ENCODE measurements at places on chromosomes 4 and X. TPM values are rescaled to one million over a fixed set of nuclear protein-coding genes. Genes with fewer than 3 reads are reported as not detected.

GRCh38 chr4:139027776-139028175, 12.2 kb downstream of the NOCT start:
- DNase-seq = no peak

RRH gene
- not detected for polyA plus RNA-seq

- DNase-seq = no peak
These were observed 620.9 kb downstream of the TLL1 start for GRCh38 chr4:166493924-166494345.

- no peak for DNase-seq
These were observed 518.0 kb downstream of the RPA4 start for GRCh38 chrX:97401586-97402136.

DNA sequence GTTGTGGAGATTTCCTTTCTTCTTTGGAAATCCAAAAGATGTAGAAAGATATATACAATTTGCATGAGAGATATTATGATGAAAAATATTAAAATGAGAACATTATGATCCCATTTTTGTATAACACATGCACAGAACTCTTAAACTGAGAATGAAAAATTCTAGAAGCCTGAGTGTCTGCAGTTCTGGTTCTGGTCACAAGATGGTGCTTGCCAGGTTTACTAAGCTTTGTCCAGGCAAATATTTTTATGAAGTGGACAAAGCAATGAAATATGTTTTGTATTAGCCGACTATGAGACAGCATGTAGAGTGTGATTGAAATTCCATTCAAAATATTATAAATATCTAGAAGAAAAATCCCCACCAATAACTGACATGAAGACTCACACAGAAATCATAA, 2.2 kb downstream of the PWWP3B start:
- DNase-seq = no peak

DNA sequence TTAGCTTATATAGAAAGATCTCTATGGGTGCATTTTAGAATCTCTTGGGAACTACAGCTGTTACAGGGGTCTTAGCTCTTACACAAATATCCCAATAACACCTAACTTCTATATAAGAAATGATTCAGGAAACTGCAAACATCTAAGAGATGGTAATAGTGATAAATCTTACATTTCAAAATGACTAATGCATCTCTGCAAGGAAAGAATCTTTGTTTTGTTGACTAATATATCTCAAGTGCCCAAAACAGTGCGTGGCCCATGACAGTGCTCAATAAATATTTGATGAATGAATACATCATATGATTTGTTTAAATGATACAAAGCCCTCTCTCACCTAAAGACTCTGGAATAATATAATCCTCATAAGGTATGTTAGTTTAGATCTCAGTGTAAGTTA, 47.5 kb downstream of the CENPE start:
- no peak for DNase-seq
